Naive thymus-derived CD4-positive, alpha-beta T cell (primary cell): ENCODE measurements at places on chromosomes 4 and X. TPM values are rescaled to one million over a fixed set of nuclear protein-coding genes. Genes with fewer than 3 reads are reported as not detected.
A peak's percentile ranks its signal among the peaks of the same experiment; 100 is the strongest.

PAGE2B gene
- not detected for polyA plus RNA-seq

MAEA gene
- 88.5 TPM for polyA plus RNA-seq

CYTL1 gene
- polyA plus RNA-seq, result not detected

PAK3 gene
- polyA plus RNA-seq, result not detected

SYNPO2 gene
- polyA plus RNA-seq, result 0.08 TPM

GRIA2 gene
- polyA plus RNA-seq, result not detected

TMPRSS11D gene
- not detected for polyA plus RNA-seq

DNA sequence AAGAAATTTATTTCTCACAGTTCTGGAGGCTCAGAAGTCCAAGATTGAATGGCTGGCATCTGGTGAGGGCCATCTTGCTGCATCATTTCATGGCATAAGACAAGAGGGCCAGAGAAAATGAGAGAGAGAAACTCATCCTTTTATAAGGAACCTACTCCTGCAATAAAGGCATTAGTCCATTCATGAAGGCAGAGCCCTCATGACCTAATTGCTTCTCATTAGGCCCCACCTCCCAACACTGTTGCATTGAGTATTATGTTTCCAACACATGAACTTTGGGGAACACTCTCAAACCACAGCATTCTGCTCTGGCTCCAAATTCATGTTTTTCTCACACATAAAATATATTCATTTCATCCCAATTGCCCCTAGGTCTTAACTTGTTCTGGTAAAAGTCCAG is 14.2 kb downstream of the RNF175 start:
- H3K27me3 ChIP-seq, result no peaks in the 10 kb centered on the region
- no peaks in the 10 kb centered on the region for H3K4me1 ChIP-seq
- no peak for DNase-seq
- no peak overlapping the region for H3K27ac ChIP-seq

GRCh38 chr4:150782921-150783320 is 201.0 kb downstream of the MAB21L2 start:
- no peaks in the 10 kb centered on the region for H3K27me3 ChIP-seq
- H3K27ac ChIP-seq, result no peak overlapping the region
- no peak for DNase-seq

GRCh38 chr4:139153411-139154133 is 23.4 kb downstream of the ELF2 start:
- H3K27ac ChIP-seq, result no peak overlapping the region
- no peak for DNase-seq
- no peak overlapping the region for H3K4me3 ChIP-seq
- no peaks in the 10 kb centered on the region for H3K4me1 ChIP-seq

DNA sequence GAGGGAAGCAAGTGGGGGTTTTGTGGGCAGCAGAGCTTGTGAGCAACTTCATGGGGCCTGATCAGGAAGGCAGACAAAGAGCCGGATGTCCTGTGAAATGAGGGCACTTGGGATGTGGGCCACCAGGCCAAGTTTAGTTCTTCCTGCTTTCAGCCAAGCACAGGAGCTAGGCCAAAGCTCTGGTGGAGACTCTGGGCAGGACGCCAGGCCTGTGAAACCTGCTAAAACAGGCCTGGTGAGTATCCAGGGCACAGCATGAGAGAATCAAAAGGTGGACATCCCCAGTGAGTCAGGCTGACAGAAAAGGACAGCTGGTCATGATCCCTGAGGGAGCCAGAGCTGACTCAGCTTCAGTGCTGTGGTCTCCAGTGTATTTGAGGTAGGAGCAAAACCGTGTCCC is 95.7 kb downstream of the NPNT start:
- no peak overlapping the region for H3K4me3 ChIP-seq
- H3K4me1 ChIP-seq, result no peaks in the 10 kb centered on the region
- no peaks in the 10 kb centered on the region for H3K36me3 ChIP-seq
- no peaks in the 10 kb centered on the region for H3K27me3 ChIP-seq

- H3K36me3 ChIP-seq, result no peaks in the 10 kb centered on the region
- no peaks in the 10 kb centered on the region for H3K4me1 ChIP-seq
- no peak overlapping the region for H3K27ac ChIP-seq
- H3K27me3 ChIP-seq, result no peaks in the 10 kb centered on the region
- DNase-seq, result no peak
Measured at GRCh38 chr4:162274354-162274753, 110.6 kb upstream of the FSTL5 start.

- H3K27ac ChIP-seq, result no peak overlapping the region
- H3K36me3 ChIP-seq, result no peaks in the 10 kb centered on the region
- H3K4me1 ChIP-seq, result no peaks in the 10 kb centered on the region
- H3K27me3 ChIP-seq, result no peaks in the 10 kb centered on the region
Measured at GRCh38 chrX:107374132-107374531, 75.3 kb upstream of the FRMPD3 start.

DNA sequence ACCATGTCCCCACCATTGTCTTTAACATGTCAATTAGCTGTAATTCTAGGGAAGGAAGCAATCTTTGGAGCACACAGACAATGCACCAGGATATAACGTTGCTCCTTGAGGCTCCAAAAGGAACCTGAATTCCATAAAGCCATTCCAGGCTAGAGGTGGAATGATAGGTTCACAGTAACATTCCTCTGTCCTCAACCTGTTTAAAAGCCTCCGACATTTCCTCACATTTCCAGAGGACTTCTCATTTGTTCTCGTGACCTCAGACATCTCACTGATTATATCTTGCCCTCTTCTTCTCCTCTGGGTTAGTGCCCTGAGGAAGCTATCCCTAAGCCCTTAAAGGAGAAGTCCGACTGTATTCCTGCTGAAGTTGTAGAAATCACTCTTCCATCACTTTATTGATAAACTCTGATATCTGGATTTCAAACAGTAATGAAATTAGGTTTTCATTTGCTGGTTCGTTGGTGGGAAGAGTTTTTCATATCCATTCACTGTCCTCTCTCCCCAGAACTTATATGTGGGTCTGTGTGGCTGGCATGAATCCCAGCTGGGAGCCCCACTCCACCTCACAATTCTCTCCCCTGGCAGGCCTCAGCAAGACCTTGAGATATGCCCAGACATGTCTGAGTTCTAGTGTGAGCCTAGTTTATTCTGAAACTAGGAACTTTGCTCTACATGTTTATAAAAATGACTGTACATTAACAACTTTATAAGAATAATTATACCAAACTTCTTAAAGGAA is 44.2 kb upstream of the PRSS12 start:
- H3K4me3 ChIP-seq, result no peak overlapping the region
- H3K4me1 ChIP-seq, result no peaks in the 10 kb centered on the region
- no peak overlapping the region for H3K27ac ChIP-seq
- no peak for DNase-seq
- no peaks in the 10 kb centered on the region for H3K36me3 ChIP-seq

GRCh38 chr4:169114341-169114974 is 104.4 kb upstream of the CBR4 start:
- H3K36me3 ChIP-seq, result no peaks in the 10 kb centered on the region
- H3K4me3 ChIP-seq, result no peak overlapping the region
- no peak for DNase-seq
- no peak overlapping the region for H3K27ac ChIP-seq
- H3K4me1 ChIP-seq, result no peaks in the 10 kb centered on the region
- no peaks in the 10 kb centered on the region for H3K27me3 ChIP-seq

GRCh38 chr4:150679765-150680343 is 97.9 kb downstream of the MAB21L2 start:
- H3K36me3 ChIP-seq, result peaks cover 7% of the 10 kb centered on the region
- H3K4me1 ChIP-seq, result no peaks in the 10 kb centered on the region
- DNase-seq, result no peak

DNA sequence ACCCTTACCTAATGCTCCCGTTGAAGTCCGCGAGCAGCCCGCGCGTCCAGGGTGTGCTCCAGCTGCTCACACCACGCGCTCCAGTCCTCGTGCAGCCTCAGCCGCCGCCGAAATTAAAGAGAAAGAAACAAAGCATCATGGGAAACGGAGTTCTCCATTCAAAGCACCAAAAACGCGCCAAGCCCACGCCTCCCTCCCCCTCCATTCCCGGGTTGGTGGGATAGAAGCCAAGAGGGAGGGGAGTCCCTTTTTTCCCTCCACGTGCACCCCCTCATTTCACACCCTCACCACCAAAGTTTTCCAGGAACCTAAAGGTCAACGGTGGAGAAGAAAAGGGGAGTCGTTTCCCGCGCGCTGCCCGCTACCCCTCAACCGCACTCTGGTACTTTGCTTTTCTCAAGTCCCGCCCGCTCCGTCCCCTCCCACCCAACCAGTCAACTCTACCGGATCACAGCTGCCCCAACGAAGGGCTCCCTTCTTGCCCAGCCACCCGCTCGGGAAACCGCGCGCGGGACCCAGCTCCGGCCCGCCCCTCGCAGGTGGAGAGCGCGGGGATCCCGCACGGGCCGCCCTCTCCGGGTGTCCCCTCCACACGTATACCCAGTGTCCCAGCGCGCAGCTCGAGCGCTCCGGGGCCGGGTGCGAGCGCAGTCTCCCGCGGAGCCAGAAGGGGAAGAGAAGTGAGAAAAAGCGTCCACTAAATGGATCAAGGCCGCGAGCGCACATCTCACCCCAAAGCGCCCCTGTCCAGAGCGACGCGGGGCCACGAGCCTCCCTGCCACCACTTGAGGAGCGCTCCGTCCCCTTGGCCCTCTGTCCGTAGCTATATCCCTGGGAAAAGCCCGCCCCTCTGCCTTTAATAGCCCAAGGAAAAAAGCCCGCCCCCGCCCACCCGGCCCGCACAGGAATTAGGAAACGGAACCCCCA is 65.1 kb upstream of the CCDC160 start:
- H3K27ac ChIP-seq, result peak overlapping the region; percentile 48
- peaks cover 3% of the 10 kb centered on the region for H3K4me1 ChIP-seq
- no peaks in the 10 kb centered on the region for H3K27me3 ChIP-seq
- H3K4me3 ChIP-seq, result peak overlapping the region; percentile 44

- H3K36me3 ChIP-seq, result no peaks in the 10 kb centered on the region
- H3K27me3 ChIP-seq, result no peaks in the 10 kb centered on the region
- no peak for DNase-seq
- H3K4me3 ChIP-seq, result no peak overlapping the region
- no peaks in the 10 kb centered on the region for H3K4me1 ChIP-seq
Measured at GRCh38 chr4:122412547-122412946, 33.7 kb downstream of the ADAD1 start.

- DNase-seq, result no peak
- H3K4me1 ChIP-seq, result no peaks in the 10 kb centered on the region
- H3K4me3 ChIP-seq, result no peak overlapping the region
- H3K27ac ChIP-seq, result no peak overlapping the region
- H3K27me3 ChIP-seq, result no peaks in the 10 kb centered on the region
- no peaks in the 10 kb centered on the region for H3K36me3 ChIP-seq
Measured at GRCh38 chr4:176611951-176612350, 180.8 kb downstream of the VEGFC start.

DNA sequence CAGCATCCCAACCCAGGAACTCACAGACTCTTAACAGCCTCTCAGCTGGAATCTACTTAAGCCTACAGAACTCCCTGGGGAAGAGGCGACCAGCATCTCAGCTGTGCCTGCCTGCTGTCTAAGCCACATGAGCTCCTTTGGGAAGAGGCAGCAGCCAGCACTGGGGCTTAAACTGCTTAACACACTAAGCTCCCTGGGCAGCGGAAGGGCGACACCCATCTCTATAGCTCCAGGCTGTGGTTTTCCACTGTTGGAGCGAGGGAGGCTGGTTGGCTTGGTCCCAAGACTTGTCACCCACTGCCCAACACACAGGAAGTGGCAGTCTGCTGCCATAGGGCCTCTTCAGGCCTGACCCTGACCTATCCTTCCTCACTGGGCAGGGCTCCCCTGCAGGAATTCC is 1544.1 kb upstream of the ADGRL3 start:
- no peak overlapping the region for H3K27ac ChIP-seq
- no peak overlapping the region for H3K4me3 ChIP-seq

DNA sequence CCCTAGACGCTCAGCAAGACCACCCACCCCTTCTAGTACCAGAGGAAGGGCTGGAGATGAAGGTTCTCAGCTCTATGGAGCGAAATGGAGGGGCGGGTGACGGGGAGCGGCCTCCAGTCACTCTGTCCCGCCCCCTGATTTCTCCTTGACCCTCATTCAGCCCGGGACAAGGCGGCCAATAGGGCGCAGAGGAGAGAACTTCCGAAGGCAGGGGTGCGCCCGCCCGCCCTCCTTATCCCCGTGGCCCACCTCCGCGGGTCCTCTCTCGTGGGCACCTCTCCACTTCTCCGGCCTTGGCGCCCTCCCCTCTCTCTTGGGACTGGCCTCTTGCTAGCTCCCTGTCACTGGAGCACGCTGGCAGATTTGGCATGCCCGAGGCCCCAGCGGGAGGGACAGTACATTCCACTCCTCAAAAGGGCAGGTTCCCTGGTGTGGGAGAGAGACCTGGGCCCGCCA is 1.1 kb upstream of the SEPTIN6 start:
- H3K4me1 ChIP-seq, result peaks cover 5% of the 10 kb centered on the region
- H3K36me3 ChIP-seq, result peaks cover 10% of the 10 kb centered on the region
- peak overlapping the region; percentile 77 for H3K4me3 ChIP-seq
- DNase-seq, result no peak

GRCh38 chr4:147747787-147748454 is 16.0 kb downstream of the ARHGAP10 start:
- no peaks in the 10 kb centered on the region for H3K36me3 ChIP-seq
- H3K27ac ChIP-seq, result no peak overlapping the region
- H3K4me3 ChIP-seq, result no peak overlapping the region
- no peaks in the 10 kb centered on the region for H3K27me3 ChIP-seq
- DNase-seq, result no peak

DNA sequence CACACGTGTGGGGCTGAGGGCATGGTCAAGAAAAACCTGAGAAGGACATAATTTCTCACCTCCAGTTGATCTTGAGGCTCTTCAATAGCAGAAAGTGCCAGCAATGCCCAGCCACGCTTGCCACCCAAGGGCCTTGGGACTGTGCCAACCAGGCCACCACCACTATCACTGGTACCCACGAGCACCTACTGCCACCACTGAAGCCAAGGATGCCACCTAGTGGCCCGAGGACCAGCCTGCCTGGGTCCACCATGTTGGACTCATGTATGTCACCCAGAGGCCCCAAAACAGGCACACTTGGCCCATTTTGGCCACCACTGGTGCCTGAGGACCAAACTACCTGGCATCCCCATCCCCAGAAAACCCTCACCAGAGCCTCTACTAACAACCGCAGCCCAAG is 191.8 kb downstream of the ADAM29 start:
- no peak overlapping the region for H3K4me3 ChIP-seq
- no peaks in the 10 kb centered on the region for H3K36me3 ChIP-seq
- H3K4me1 ChIP-seq, result no peaks in the 10 kb centered on the region
- no peak for DNase-seq

DNA sequence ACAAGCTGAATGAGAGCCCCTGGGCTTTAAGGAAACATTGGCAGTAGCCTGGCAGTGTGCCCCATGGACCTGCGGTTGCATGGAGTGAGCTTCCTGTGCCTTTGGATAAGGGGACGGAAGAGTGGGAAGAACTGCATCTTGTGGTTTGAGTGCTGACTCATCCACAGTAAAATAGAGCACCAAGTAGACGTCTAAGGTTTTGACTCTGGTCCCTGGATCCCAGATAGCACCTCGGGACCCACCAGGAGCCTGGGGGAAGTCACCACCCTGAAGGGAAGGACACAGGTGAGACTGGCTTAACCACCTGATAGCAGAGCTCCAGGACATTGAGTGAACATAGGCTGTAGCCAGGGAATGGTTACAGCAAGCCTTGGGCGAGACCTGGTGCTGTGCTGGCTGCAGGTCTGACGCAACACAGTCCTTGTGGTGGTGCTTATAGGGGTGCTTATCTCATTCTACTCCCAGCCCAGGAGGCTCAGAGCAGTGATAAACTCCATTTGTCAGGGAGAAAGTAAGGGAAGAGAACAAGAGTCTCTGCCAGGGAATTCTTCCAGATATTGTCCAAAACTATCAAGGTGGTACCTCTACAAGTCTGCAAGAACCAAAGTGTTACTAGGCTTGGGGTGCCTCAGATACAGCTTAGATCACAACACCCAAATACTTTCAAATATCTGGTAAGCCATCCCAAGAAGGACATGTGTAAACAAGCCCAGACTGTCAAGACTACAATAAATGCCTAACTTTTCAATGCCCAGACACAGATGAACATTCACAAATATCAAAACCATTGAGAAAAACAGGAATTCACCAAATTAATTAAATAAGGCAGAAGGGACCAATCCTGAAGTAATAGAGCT is 123.6 kb upstream of the TET2 start:
- DNase-seq, result no peak
- H3K36me3 ChIP-seq, result no peaks in the 10 kb centered on the region
- H3K4me3 ChIP-seq, result no peak overlapping the region
- no peaks in the 10 kb centered on the region for H3K27me3 ChIP-seq
- H3K4me1 ChIP-seq, result no peaks in the 10 kb centered on the region
